Activated CD4-positive, alpha-beta T cell treated with anti-CD3 and anti-CD28 coated beads, Interleukin-2, amount 50 U/mL, for 48 hours (primary cell): ENCODE measurements at places on chromosomes 13 and 19.

DNA sequence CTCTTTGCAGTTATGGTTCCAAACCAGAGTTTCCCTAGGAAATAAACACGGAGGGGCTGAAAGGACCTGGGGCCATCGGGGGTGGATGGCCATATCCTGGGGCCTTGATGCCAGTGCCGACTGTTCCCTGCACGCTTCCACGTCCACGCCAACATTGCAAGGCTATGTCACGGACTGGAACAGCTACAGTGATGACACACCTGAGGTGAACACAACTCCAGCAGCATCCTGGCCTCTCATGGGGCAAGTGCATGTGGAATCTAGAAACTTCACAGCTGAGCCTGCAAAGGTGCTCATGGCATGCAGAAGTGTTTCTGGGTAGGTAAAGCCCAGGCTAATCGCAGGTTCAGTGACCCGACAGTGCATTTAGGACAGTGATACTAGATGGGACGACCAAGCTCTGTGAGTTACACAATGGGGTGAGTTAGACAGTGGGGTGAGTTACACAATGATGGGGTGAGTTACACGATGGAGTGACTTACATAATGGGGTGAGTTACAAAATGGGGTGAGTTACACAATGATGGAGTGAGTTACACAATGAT lies 52.0 kb upstream of the GAS6 start:
- DNase-seq: no peak

GRCh38 chr13:98315902-98316301 lies 138.8 kb upstream of the RNF113B start:
- DNase-seq: no peak

DNA sequence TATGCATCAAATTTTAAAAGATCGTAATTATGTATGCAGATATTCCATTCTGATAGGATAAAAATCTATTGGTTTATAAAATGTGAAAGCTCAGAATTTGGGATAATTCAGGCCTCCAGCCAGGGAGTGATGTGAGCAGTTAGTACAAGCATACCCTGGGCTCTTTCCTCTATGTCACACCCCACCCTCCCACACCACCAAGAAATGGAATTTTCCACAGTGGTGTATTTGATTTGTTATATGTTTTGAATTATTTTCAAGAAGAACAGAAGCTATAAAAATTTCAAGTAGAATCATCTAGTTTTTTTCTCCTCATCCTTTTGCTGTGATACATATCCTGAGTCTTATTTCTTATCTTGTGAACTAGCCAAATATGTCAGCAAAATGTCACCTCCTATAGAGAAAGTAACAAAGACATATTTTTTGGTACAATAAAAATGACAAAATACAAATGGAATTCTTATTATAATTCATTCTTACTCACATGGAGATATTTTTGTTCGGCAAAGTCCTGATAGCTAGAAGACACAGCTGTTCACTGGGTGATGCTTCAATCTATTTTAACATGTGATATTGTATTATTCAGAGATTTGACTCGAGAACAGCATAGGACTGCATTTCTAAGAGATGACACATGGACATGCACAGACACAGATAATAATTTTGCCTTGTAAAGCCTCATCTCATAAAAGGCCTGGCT lies 61.2 kb upstream of the FRY start:
- DNase-seq: no peak

DNA sequence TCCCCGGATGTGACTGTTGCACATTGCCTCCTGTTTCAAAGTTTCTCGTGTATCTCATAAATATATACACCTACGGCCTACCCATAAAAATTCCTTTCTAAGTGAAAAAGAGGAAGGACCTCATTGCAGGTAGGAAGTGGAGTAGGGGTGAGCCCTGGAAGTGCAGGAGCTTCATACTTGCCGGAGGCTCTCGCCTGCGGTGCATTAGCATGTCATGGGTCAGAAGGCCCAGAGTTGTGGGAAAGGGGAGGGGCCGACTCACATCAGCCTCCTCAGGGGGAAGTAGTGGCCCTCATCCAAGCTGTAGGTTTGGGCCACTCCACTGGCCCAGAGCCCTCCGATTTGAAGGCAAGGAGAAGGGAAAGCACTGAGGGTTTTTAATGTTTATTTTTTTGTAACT lies 26.0 kb upstream of the IRS2 start:
- no peak for DNase-seq

- no peak for DNase-seq
Measured at GRCh38 chr13:90154311-90154960, 1193.1 kb upstream of the MIR17HG start.

- no peak for DNase-seq
Measured at GRCh38 chr19:40147338-40147692, 43.9 kb upstream of the MAP3K10 start.

DNA sequence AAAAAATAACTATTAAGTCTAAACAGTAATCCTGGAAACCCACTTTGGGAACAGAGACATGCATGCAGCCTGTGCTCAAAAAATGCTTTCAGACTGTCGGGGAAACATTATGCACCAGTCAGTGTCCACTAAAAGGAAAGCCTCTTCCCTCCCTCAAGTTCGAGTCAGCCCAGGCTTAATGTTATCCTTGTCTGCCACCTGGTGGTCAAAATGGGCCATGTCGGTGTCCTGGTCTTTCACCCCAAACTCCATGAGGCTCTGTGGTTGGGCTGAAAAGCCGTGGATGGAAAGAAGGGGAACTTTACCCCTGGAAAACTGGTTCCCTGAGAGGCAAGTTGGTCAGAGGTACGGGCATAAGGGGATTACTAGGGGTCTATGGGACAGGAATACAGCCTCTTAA lies 88.4 kb upstream of the ZNF492 start:
- peak; percentile 41 for DNase-seq

- no peak for DNase-seq
Measured at GRCh38 chr13:70171151-70171550, 62.9 kb upstream of the KLHL1 start.

DNA sequence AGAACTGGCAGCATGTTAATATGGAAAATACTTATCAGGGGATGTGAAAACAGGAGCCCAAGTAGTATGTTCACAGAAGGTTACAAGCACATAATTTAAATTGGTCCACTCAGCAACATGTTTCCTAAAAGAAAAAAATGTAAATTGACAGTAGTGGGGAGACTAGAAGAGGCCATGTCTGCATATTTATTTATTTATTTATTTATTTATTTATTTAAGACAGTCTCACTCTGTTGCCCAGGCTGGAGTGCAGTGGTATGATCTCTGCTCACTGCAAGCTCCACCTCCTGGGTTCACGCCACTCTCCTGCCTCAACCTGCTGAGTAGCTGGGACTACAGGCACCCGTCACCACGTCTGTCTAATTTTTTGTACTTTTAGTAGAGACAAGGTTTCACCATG lies 13.7 kb upstream of the ZNF8 start:
- no peak for DNase-seq

DNA sequence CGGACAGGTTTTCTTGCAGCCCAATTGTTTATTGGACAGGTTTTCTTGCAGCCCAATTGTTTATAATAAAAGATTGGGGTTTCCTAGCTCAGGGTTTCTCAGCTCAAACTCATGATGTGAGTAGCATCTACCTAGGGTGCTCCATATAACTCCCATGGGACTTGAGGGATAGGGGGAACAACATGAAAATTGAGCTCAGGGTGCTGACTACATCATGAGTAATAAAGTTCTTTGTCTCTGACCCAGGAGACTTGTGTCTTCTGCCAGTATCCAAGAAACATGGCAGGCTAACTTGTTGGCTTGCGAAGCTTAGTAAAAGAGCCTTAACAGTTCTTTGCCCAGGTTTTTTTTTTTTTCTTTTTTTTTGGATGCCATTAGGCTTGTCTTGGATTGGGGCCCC lies 59.2 kb upstream of the MYCBP2 start:
- DNase-seq: no peak

- peak; percentile 69 for DNase-seq
Measured at GRCh38 chr13:24709186-24709913, 29.1 kb downstream of the ATP12A start.

DNA sequence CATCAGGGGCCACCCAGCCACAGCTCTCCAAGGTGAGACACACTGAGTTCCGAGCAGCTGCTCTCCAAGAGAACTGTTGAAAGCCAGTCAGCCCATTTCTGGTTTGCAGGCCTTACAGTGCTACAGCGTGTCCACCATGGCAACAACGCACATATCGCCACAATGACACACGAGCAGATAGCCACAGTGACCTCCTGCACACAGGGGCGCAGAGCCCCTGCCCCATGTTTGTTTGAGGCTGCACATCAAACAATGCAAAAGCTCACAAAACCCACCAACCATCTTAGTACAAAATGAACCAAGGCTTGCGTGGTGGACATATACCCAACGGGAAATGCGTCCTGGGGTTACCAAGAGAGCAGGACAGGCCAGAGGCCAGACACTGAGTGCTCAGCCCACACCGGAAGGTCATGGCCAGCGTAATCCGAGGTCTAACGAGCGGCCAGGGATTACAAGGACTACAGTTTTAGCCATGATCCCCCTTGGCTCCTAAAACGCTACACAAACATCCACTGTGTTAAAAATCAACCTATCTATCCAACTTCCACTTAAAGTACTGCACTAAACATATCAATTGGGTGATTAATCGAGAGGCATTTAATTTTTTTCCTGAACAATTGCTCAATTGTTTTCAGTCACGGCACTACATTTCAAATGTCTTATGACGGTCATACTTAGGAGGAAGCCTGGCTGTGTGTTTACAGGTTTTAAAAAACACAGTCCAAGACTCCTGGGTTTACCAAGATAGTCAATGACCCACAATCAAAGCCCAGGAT lies 56.0 kb downstream of the STK24 start:
- no peak for DNase-seq

DNA sequence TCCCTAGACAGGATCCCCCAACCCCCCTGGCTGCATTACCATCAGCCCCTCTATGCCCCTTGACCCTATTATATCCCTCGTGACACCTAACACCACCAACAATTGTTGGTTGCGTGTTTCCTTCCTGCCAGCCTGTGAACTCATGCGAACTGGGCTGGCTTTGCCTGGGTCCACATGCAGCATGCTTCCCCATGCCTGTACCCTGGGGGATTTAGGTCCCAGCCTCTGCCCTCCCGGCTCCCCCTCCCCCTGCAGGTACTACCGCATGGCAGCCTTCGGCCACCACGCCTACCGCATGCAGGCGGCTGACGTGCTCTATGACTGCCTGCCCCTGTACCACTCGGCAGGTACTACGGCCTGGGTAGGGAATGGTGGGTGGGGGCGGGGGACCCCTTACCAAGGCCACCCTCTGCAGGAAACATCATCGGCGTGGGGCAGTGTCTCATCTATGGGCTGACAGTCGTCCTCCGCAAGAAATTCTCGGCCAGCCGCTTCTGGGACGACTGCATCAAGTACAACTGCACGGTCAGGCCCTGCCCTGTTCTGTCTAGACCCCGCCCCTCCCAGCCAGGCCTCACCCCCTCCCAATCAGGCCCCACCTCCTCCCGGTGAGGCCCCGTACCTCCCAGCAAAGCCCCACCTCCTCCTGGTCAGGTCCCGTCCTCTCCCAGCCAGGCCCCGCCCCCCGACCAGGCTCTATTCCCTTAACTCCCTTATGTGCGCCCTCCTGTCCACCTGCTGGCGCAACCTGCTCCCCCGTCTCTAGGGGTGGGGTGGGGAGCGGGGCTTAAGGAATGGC lies 18.5 kb downstream of the SLC27A1 start:
- peak; percentile 86 for DNase-seq

DNA sequence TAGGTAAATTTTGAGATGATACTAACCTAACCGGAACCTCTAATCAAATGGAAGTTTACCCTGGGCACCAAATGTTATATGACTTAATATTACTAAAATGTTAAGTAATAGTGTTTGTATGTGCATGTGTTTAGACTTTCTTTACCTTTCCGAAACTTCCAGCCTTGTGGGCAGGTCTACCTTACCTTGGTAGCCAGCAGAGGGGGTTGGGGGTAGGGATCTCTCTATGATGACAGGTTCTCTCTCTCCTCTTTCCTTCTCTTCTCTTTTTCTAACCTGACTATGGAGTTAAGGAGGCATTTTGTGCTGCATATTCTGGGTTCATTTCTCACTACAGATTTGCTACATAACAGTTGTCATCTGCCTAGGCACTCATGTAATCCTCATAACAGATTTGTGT lies 6.8 kb upstream of the FRY start:
- no peak for DNase-seq

DNA sequence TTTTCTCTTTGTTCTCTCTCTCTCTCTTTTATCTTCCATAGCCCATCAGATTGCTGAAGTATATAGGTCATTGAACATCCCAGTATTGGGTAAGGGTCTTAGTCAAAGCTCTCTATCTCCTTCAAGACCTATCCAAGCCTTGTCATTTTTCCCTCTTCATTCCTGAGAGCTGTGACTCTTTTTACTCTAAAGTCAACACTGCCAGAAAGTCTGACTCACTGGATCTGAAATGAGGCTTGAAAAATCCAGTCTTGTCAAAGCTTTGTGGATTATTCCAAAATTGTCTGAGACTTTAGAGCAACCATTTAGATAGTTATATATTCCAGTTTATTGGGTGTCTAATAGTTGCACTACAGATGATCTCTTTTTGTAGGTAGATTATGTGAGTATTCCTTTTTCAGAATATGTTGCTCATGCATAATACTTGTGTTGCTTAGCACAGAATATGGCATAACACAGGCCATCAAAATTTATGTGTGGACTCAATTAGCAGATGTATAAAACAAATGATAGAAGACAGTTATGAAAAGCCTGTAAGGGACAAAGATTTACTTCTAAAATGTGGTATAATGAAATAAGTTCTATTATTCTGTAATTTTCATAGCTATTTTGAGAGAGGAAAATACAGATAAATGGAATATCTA lies 389.3 kb upstream of the PCDH9 start:
- DNase-seq: no peak

GRCh38 chr13:43232873-43233265 lies 209.5 kb downstream of the DNAJC15 start:
- DNase-seq: no peak

DNA sequence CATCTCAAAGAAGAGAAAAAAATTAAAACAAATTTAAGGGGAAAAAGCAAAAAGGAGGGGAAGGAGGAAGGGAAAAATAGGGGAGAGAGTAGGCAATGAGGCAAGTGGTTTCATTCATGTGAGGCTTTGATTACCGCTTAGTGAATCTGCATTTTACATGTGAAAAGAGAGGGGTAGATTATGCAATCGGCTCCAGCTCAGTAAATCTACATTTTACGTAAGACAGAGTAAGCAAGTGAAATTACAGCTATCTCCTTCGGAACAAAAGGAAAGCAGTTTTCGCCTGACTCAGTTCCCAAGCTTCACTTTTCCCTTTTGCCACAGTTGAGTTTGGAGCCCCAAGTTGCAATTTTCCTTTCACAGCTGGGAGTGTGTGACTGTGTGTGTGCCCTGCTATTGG lies 16.0 kb upstream of the OLFM2 start:
- no peak for DNase-seq

- DNase-seq: peak; percentile 65
Measured at GRCh38 chr19:55255618-55256423, 3.0 kb downstream of the PPP6R1 start.
